ENCODE measurements at places on chromosomes 3 and 15. TPM values are rescaled to one million over a fixed set of nuclear protein-coding genes. Genes with fewer than 3 reads are reported as not detected.

Gene FBLN2
- 4.4 TPM for total RNA-seq

Gene ETV5
- total RNA-seq = 6.6 TPM

Gene GOLGA8H
- total RNA-seq = not detected

DNA sequence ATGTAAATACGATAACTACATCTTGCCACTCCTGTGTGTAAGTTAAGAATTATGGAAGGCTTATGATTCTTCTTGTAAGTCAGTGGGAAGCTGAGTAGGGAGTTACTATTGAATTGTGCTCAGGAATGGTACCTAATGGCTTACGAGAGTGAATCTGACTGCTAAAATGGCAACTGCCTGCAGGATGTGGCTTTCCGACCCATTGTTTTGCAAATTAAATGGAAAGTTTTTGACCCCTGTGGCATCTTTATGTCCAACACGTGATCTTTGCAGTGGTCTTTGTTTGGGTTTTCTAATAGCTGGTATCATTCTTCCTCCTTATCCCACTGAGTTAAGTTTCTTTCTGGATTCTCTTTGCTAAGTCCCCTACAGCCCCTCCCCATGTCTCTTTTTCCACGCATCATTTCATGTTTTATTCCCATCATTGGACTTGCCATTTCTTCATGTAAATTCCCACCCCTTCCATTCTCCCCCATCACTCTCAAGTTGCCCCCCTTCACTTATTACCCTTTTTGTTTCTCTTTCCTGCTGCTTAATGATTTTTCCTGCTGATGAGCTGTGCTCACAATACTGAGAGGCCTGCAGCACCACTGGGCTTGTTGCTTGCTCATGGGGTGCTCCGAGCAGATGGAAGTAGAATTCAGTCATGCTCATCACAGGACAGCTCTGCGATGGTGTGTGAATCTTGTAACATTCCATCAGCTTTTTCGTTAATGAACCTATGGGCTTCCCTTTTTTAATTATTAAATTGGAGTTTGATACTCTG is 428.2 kb upstream of the IL12A start:
- H3K36me3 ChIP-seq = no peaks in the 10 kb centered on the region
- H3K27me3 ChIP-seq = no peaks in the 10 kb centered on the region
- H3K27ac ChIP-seq = no peak overlapping the region
- DNase-seq = no peak
- H3K4me3 ChIP-seq = no peak overlapping the region

GRCh38 chr15:89024418-89024817 is 63.8 kb upstream of the ABHD2 start:
- no peak for DNase-seq
- H3K4me3 ChIP-seq = no peak overlapping the region
- no peak overlapping the region for H3K27ac ChIP-seq
- H3K4me1 ChIP-seq = no peaks in the 10 kb centered on the region
- no peaks in the 10 kb centered on the region for H3K36me3 ChIP-seq
- H3K27me3 ChIP-seq = no peaks in the 10 kb centered on the region

DNA sequence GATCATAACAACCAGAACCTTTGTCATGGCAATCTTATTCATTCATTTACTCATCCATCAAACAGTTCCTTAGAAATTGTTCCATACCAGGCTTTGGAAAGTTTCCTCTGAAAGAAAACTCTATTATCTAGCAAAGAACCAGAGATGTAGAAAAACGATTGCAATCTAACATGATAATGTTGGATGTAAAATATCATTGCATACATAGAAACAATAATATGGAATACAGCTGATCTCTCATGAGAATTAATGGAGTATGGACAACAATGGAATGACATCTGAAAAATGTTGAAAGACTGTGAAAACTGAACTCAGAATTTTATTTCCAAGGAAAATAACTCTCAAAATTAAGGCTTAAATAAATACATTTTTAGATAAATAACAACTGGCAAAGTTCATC is 665.4 kb downstream of the NLGN1 start:
- H3K27me3 ChIP-seq = no peaks in the 10 kb centered on the region
- H3K36me3 ChIP-seq = no peaks in the 10 kb centered on the region
- DNase-seq = no peak

DNA sequence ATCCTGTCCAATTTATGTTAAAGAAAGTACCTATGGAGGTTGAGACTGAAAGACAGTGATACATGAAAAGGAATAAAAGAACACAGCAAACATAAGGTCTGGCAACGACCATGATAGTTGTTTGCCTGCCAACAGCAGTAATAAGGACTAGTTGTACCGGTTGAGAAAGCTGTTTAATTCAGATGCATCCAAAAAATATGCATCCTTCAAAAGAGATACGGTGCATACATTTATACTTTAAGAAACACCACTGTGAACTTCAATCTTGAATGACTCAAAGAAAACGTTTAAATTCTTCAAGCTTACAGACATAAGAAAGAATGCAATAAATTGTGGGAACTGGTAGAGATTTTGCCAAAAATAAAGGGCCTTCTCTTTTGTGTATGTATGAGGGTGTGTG is 492.1 kb downstream of the NLGN1 start:
- H3K27me3 ChIP-seq = no peaks in the 10 kb centered on the region
- no peak for DNase-seq

Gene PIERCE2
- 0.35 TPM for total RNA-seq

Gene ERC2
- 6.2 TPM for total RNA-seq

GRCh38 chr3:5330152-5330810 is 142.8 kb downstream of the EDEM1 start:
- H3K36me3 ChIP-seq = no peaks in the 10 kb centered on the region
- H3K4me1 ChIP-seq = no peaks in the 10 kb centered on the region
- no peaks in the 10 kb centered on the region for H3K27me3 ChIP-seq
- no peak overlapping the region for H3K4me3 ChIP-seq
- no peak overlapping the region for H3K27ac ChIP-seq

Gene TERC
- 4.0 TPM for total RNA-seq

GRCh38 chr3:194688200-194688740 is 2.6 kb downstream of the FAM43A start:
- peak overlapping the region; percentile 5 for H3K27ac ChIP-seq
- H3K27me3 ChIP-seq = no peaks in the 10 kb centered on the region
- no peaks in the 10 kb centered on the region for H3K36me3 ChIP-seq
- H3K4me3 ChIP-seq = peak overlapping the region; percentile 55

DNA sequence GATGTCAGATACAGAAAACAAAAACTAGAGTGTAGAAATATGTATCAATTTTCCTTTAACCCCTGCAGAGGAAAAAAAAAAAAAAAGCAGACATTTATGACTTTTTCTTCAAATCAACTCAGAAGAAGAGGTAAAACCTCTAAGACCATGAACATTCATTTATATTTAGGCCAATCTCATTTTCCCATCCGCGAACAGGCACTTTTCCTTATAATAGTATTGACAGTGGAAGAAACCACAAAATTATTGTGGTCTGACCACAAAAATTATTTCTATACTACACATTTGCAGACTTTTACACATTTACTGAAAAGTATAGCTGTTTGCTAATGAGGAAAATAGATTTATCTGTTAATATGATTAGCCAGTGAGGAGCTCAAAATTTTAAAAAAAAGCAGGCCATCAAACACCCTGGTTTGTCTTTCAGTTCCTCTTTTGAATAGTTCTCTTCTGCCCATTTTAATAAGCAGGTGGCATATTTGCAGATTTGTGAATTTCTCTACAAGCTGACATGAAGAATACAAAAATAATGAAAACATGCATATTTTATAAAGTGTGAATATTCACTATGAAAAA is 5.7 kb downstream of the OSBPL11 start:
- H3K36me3 ChIP-seq = no peaks in the 10 kb centered on the region
- no peak for DNase-seq
- no peak overlapping the region for H3K4me3 ChIP-seq
- H3K4me1 ChIP-seq = peaks cover 10% of the 10 kb centered on the region
- no peak overlapping the region for H3K27ac ChIP-seq
- H3K27me3 ChIP-seq = no peaks in the 10 kb centered on the region

GRCh38 chr15:71112429-71112828 is 2.8 kb upstream of the THSD4 start:
- no peaks in the 10 kb centered on the region for H3K4me1 ChIP-seq
- no peaks in the 10 kb centered on the region for H3K36me3 ChIP-seq
- no peak overlapping the region for H3K4me3 ChIP-seq
- H3K27ac ChIP-seq = no peak overlapping the region
- no peak for DNase-seq

Gene TNFSF10
- 39.5 TPM for total RNA-seq

Gene KCNH8
- total RNA-seq = 0.24 TPM

Gene SHC4
- total RNA-seq = 0.79 TPM

Gene ELL3
- total RNA-seq = 7.2 TPM

GRCh38 chr3:102179326-102180177 is 255.3 kb upstream of the ZPLD1 start:
- no peaks in the 10 kb centered on the region for H3K27me3 ChIP-seq
- no peak for DNase-seq
- H3K4me3 ChIP-seq = no peak overlapping the region
- no peak overlapping the region for H3K27ac ChIP-seq
- H3K4me1 ChIP-seq = peaks cover 2% of the 10 kb centered on the region

DNA sequence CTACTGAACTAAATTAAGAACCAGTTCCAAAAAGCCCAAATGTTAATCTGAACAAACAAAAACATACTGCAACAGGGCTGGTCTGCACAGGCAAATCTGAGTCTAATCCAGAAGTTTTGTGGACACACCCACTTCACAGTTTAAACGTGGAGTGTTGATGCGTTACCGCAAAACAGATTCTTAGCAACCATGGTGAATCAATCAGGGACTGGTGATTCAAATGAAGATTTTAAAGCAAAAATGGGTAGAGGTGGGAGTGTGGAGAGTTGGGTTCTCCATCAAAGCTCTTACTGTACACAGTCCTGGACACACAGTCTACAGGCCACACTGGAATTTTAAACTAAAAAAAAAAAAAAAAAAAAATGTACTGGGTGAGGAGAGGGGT is 5.2 kb downstream of the ANXA2 start:
- H3K4me1 ChIP-seq = peaks cover 29% of the 10 kb centered on the region
- no peak for DNase-seq
- no peak overlapping the region for H3K4me3 ChIP-seq
- H3K27ac ChIP-seq = peak overlapping the region; percentile 70

DNA sequence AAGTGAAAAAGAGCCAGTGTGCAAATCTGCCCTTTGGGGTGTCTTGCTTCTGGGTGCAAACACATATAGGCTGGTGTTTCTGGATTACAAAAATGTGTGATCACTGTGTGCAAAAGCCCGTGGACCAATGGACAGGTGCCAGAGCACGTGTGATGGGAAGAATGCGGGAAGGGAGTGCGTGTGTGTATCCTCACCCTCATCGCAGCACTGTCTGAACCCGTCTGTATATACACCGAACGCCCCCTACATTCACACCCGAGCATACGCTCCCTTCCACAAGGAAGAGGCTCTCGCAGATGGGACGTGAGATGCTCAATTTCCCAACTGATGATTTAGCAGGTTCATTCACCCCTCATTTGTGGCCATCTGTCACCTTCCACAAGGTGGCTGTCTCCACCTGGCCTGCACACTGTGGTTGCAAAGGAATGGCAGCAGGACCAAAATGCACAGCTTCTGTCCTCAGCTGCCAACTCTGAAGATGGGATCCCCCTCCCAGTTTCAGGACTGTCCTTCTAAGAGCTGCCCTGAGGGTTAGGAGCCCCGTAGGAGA is 19.4 kb upstream of the SLC6A1 start:
- DNase-seq = no peak
- no peak overlapping the region for H3K27ac ChIP-seq
- H3K4me1 ChIP-seq = no peaks in the 10 kb centered on the region
- H3K27me3 ChIP-seq = no peaks in the 10 kb centered on the region
- H3K36me3 ChIP-seq = no peaks in the 10 kb centered on the region
- H3K4me3 ChIP-seq = no peak overlapping the region

GRCh38 chr3:98556164-98557130 is 24.7 kb downstream of the GPR15 start:
- no peak overlapping the region for H3K27ac ChIP-seq
- H3K4me1 ChIP-seq = no peaks in the 10 kb centered on the region
- no peak overlapping the region for H3K4me3 ChIP-seq
- H3K36me3 ChIP-seq = no peaks in the 10 kb centered on the region

Gene SERPINI2
- 0.20 TPM for total RNA-seq

Gene SPRED1
- total RNA-seq = 19.4 TPM

Gene ADGRG7
- total RNA-seq = not detected

DNA sequence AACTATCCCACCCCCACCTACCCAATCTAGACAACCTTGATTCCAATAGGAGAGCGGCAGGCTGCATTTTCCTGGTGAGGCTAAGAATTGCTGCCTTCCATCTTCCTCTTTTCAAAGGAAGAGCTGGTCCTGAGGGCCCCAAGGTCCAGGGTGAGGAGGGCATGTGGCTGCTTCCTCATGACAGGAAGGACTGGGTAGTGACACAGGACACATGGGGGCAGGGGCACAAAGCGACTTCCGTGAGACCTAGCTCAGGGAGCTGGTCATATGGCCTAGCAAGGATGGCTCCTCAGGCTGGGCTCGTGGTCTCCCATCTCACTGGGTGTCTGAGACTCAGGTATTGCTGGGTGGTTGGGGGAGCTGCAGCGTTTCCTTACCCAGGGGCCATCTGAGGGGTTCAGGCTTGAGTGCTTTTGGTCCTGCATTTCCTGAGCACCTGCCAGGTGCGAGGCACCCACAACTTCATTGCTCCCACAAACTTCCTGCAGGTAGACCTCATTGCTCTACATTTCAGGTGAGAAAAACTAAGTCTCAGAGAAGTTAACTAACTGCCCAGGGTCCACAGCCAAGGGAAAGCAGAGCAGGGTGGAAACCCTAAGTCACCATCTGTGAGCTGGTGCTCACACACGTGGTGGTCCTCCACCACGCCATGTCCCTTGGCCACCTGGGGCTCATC is 160.0 kb upstream of the TLE3 start:
- no peak overlapping the region for H3K4me3 ChIP-seq
- H3K4me1 ChIP-seq = peaks cover 2% of the 10 kb centered on the region
- H3K27ac ChIP-seq = no peak overlapping the region
- no peaks in the 10 kb centered on the region for H3K36me3 ChIP-seq
- no peak for DNase-seq
- no peaks in the 10 kb centered on the region for H3K27me3 ChIP-seq

Gene ABHD6
- total RNA-seq = 11.3 TPM

DNA sequence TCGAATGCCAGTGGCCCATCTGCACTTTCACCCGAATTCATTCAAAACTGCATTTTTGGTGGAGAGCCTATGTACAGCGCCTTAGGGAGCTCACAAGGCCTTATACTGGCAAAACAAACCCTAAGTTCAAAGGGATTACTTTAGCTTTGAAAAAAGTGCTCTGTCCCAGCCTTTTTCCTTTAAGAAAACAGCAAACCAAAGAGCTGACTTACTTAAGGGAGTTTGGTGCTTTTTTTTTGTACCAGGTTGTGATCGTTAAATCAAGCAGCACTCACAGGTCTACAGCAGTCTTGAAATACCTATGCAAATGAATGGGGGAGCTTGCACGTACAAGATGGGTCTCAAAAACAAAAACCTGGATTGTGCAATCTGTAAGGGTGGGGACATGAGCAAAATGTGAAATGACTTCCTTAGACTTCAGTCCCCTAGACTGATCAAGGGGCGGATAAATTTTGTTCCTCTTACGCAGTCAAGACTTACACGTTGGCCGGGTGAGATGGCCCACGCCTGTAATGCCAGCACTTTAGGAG is 11.6 kb upstream of the PIK3CB start:
- H3K4me1 ChIP-seq = no peaks in the 10 kb centered on the region
- no peaks in the 10 kb centered on the region for H3K36me3 ChIP-seq
- no peak overlapping the region for H3K4me3 ChIP-seq
- H3K27me3 ChIP-seq = no peaks in the 10 kb centered on the region
- H3K27ac ChIP-seq = no peak overlapping the region

- no peak overlapping the region for H3K27ac ChIP-seq
- no peak for DNase-seq
- H3K27me3 ChIP-seq = no peaks in the 10 kb centered on the region
- H3K4me1 ChIP-seq = no peaks in the 10 kb centered on the region
These were observed 307.3 kb downstream of the ZIC4 start for GRCh38 chr3:147099076-147099475.

- no peak overlapping the region for H3K4me3 ChIP-seq
- no peaks in the 10 kb centered on the region for H3K36me3 ChIP-seq
- H3K4me1 ChIP-seq = peaks cover 6% of the 10 kb centered on the region
- no peak for DNase-seq
These were observed 14.3 kb upstream of the TLE3 start for GRCh38 chr15:70112074-70112395.

Gene GYG1
- total RNA-seq = 54.0 TPM

Data from ovary (tissue), 10 donors.